ENCODE measurements at places on chromosomes 1 and 21.

DNA sequence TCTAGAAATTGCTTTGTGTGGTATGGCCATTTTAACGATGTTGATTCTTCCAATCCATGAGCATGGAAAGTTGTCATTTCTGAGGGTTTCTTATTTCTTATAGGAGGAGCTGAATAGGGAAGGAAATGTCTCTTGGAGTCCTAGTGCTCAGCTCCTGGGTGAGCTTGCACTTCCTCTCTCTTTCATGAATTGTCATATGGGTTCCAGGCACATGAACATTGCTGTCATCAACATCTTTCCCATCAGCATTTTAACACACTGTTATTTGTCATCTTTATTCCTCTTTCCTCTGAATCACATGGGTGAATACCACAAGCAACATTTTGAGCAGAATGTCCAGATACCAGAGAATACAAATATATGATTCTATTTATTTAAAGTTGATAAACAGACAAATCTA is 23.4 kb downstream of the SLAMF6 start:
- no peak for DNase-seq

GRCh38 chr1:162530307-162530987 is 31.1 kb upstream of the UAP1 start:
- DNase-seq, result no peak

GRCh38 chr1:9181176-9181906 is 52.4 kb upstream of the GPR157 start:
- DNase-seq, result peak; percentile 88

GRCh38 chr21:29481641-29482040 is 182.9 kb downstream of the BACH1 start:
- DNase-seq, result no peak

- DNase-seq, result no peak
Measured at GRCh38 chr21:38229260-38229877, 27.4 kb upstream of the KCNJ15 start.
